ENCODE measurements at places on chromosomes 7 and 10. TPM values are rescaled to one million over a fixed set of nuclear protein-coding genes. Genes with fewer than 3 reads are reported as not detected.

DNA sequence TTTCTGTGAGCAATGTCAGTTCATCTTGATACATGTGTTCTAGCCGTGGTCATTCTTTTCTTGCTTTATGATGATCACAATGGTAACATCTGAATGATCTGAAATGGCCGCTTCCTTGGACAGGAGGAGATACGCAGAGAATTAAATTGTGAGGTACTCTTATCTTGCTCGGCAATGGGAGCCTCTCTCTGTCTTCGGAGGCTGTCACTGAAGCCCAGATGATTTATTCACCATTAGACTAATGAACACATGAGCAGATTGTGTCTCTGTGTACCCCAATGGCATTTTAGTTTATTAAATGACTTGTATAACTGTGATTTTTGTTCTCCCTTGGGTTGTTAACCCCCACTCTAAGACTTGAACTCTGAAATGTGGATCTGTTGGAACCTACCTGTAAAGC lies 38.6 kb downstream of the RBM33 start:
- no peak for DNase-seq

DNA sequence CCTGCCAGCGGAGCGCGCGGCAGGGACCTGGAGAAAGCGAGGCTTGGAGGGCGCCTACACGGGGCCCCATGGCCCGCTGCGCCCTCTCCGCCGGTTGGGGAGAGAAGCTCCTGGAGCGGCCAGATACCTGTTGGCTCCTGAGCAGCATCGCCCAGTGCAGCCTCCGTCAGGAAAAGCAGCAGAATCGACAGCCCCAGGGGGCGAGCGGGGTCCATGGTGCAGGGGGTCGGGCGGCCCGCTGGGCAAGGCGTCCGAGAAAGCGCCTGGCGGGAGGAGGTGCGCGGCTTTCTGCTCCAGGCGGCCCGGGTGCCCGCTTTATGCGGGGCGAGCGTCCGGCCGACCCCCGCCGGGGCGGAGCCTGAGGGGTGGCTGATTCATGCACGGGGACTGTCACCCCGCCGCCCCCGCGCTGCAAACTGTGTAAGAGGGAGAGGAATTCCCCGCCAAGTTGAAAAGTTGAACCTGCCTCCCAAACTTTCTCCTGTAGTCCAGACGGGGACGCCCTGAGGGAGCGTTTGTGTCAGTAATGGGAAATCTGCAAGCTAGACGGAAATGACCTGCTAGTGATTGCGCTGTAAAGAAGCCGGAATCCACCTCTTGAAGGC lies at the start of gene TFPI2:
Gene TFPI2, minus strand, starts transcription at position 290 of the 605 bp plus-strand sequence. Its CDS starts 75 bp downstream, at position 215.
- DNase-seq: peak; percentile 34

Gene ATG9B
- total RNA-seq: 11.1 TPM

Gene IL6
- 0.64 TPM for total RNA-seq

Gene CUZD1
- total RNA-seq: 3.4 TPM

All from activated naive CD8-positive, alpha-beta T cell treated with anti-CD3 and anti-CD28 coated beads, Interleukin-2, amount 10 ng/mL, durations not matched to agents 7 days and 5 days (primary cell).